ENCODE measurements at places on chromosomes 5 and 9. TPM values are rescaled to one million over a fixed set of nuclear protein-coding genes. Genes with fewer than 3 reads are reported as not detected.

The FUT7 gene
- 0.26 TPM for total RNA-seq

The BTNL8 gene
- 47.3 TPM for total RNA-seq

GRCh38 chr9:137783521-137783920 lies 94.1 kb upstream of the CACNA1B start:
- DNase-seq = no peak

The ARSI gene
- 2.2 TPM for total RNA-seq

- no peak for DNase-seq
Observed at GRCh38 chr9:126591083-126591482, 22.6 kb upstream of the LMX1B start.

DNA sequence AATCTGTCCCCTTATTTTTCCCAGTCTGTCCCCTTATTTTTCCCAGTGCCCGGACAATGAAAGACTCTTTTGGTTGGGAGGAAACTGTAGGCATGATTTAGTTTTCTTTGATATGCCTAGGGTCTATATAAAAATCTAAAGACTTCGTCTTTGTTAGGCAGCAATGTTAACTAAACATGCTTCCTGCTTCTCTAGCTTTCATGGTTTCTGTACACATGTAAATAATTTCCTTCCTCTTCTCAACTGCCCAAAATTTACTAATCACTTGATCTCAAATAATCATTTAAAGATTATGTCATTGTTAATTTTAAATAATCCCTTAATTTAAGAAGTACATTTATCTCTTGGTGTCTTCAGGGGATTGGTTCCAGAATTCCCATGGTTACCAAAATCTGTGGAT lies 47.8 kb upstream of the RAPGEF6 start:
- DNase-seq = no peak
